B cell (primary cell): ENCODE measurements at places on chromosomes 5 and 9.

DNA sequence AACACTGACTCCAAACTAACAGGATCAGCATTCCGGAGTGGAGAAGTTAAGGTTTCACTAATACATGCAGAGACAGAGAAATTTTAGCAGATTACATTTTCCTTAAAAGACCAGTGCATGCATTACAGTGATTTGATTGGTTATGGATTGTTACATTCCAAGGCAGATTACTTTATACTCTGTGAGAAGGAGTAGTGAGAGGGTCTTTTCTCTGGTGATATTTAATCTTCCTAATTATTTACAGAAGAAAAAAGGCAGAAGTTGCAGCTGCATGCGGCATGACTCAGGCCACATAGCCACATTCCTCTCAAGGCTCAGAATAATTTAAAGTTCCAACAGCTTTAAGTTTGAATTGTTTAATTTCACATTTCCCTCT lies 53.0 kb upstream of the PDZD2 start:
- DNase-seq, result no peak

GRCh38 chr9:109640580-109641371 lies 139.2 kb upstream of the PALM2AKAP2 start:
- DNase-seq, result peak; percentile 5

DNA sequence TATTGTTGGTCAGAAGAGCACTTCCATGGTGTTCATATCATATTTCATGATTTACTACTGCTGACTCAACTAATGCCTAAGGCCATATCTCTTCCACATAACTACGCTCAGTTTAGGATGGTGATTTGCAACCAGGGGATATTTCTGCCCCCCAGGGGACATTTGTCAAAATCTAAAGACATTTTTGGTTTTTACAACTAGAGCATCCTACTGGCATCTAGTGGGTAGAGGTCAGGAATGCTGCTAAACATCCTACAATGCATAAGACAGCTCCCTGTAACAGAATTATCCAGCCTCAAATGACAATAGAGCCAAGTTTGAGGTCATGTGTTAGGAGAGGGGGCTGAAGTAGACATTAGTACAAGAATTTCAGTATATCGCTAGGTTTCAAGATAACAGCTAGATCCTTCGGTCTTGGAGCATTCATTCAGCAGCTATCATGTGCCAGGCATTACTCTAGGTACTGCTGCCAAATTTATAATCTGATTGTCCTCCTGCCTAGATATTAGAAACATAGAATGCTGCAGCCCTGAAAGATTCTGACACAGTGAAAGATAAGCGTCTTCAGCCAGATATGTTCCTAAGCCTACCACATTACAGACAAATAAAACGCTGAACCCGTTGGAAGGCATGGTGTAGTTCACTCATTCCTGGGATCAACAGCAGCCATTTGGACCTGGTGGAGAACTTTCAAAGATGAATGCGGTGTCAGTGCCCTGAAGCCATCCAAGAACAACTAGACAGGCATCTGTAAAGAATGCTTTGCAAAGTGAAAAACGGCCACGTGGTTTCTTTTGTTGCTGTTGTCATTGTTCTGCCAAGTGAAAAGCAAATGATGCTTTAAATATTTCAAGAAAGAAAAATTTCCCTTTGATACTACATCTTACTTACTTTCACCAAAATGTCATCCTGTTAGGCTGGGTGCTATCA lies 55.5 kb upstream of the FST start:
- no peak for DNase-seq

DNA sequence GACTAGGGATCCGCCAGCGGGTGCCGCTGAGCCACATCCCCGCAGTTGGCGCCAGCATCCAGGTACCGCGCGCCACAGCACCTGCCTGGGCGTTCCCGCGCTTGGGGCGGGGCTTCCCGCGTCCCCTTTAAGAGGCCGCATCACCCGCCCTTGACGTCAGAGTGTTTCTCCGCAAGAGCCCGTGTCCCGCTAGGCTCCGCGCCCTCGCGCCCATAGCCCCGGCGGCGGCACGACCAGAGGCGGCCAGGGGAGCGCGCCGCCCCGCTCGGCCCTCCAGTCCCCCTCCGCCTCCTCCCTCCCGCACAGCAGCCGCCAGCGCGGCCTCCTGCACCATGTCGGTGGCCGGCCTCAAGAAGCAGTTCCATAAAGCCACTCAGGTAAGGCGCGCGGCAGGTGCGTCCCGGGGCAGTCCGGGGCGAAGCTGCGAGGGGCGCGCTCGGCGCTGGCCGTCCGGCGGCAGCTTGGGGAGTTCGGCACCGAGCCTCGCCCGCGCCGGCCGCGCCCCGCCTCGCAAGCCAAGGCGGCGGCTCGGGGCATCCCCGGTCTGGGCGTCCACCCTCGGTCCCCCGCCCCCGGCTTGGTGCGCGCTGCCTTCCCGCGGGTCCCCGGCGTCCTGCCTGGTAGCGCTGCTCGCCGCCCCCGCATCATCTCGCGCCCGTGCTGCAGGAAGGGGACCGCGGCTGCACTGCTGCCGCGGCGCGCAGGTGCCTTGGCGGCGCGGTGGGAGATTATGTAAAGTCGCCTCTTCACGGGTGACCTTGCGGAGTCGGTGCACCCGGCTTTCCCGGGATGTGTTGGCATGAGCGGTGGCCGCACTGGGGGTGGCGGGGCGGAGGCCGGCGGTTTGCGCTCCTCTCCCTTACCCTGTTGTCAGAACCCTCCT lies at the start of gene SH3GL2:
Gene SH3GL2, plus strand, starts transcription at position 156 of the 883 bp plus-strand sequence.
- DNase-seq, result peak; percentile 9

GRCh38 chr9:133274236-133275104 lies 531 bp downstream of the ABO start:
- no peak for DNase-seq

DNA sequence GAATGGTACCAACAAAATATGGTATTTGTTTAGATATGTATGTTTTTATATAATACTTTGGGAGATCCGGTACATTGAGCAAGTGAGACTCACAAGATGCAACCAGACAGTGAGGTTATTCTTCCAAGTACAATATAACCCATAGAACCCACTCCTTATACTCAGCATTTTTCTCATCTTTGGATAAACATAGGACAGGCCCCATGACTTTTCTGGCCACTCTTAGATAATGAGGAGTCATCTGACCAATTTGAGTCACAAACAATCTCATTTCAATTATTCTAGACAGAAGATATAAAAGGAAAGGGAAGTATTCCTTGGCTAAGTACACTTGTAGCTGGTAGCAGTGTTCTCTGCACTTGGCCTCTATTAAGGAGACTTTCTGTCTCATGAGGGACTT lies 150.2 kb downstream of the SGCD start:
- no peak for DNase-seq

- DNase-seq, result peak; percentile 71
Measured at GRCh38 chr5:80083101-80083890, 48.1 kb downstream of the THBS4 start.

- no peak for DNase-seq
Measured at GRCh38 chr5:180595381-180596114, 4.2 kb upstream of the SCGB3A1 start.

DNA sequence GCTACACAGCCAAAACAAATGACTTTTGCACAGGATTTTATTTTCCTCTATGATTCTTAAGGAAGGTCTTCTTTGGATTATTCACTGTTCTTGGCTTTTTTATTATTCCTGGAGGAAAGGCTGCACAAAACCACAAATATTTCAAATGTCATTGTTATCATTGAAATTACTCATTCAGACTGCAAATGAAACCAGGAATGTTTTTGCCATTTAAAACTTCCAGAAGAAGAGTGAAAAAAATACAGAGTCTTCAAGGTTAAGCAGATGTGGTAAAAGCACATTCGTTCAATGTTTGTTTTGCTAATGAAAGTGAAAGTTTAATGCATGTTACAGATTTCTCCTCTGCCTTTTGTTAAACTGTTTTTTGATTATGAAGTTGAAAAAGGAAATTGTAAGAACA lies 238.2 kb downstream of the TLE4 start:
- DNase-seq, result no peak

- DNase-seq, result peak; percentile 73
Measured at GRCh38 chr9:136538599-136539426, 7.0 kb downstream of the NOTCH1 start.

GRCh38 chr5:80229902-80230255 lies 26.0 kb downstream of the SERINC5 start:
- no peak for DNase-seq

DNA sequence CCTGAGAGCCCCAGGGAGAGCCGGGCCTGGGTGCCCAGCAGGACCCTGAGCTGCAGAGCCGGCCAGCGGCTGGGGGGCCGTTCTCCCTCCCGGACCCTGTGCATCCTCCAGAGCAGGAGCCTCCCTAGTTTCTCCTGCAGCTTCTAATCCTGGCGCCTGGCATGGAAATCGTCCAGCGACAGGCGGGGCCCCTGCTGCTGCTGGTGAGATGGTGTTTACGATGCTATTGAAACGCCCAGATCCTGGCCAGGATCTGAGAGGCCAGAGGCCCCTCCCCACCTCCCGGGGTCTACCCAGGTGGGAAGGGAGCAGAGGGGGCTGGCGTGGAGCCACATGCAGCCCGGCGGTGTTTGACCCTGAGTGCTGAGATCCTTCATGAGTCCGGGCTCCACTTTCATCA lies 38.2 kb upstream of the CEP72 start:
- DNase-seq, result no peak

GRCh38 chr5:81393783-81394718 lies at the start of gene ACOT12:
Gene ACOT12 (minus strand): TSS chr5:81394134. CDS start chr5:81394114, 20 bp downstream.
- no peak for DNase-seq

GRCh38 chr5:17113174-17113958 lies 104.1 kb upstream of the BASP1 start:
- no peak for DNase-seq

DNA sequence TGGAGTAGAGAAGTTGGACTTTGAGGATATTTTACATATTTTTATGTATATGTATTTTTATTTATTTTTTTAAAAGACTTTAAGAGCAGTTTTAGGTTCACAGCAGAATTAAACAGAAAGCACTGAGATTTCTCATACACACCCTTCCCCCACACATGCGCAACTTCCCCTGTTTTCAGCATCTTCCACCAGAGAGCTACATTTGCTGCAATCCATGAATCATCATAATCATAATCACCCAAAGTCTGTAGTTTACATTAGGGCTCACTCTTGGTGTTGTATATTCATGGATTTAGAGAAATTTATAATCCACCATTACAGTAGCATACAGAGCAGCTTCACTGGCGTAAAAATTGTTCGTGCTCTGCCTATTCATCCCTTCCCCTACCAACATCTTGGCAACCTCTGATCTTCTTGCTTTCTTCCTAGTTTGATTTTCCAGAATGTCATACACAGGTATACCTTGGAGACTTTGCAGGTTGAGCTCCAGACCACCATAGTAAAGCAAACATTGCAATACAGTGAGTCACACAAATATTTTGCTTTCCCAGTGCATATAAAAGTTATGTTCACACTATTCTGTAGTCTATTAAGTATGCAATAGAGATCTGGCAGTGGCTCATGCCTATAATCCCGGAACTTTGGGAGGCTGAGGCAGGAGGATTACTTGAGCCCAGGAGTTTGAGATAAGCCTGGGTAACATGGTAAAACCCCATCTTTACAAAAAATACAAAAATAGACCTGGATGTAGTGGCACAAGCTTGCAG lies 9.6 kb upstream of the CCDC171 start:
- DNase-seq, result no peak

GRCh38 chr5:36728697-36729543 lies 122.5 kb downstream of the SLC1A3 start:
- peak; percentile 74 for DNase-seq

GRCh38 chr5:81787474-81788242 lies 36.8 kb upstream of the SSBP2 start:
- DNase-seq, result no peak

GRCh38 chr5:40221796-40222195 lies 457.9 kb upstream of the PTGER4 start:
- no peak for DNase-seq
